ENCODE measurements at places on chromosomes 12 and 14. TPM values are rescaled to one million over a fixed set of nuclear protein-coding genes. Genes with fewer than 3 reads are reported as not detected.

ART4 gene
- total RNA-seq: not detected

MYO1H gene
- not detected for total RNA-seq

GPR65 gene
- total RNA-seq: not detected

CFAP54 gene
- total RNA-seq: 1.5 TPM

ABHD12B gene
- total RNA-seq: not detected

ADAM20 gene
- 1.8 TPM for total RNA-seq

SLC39A5 gene
- total RNA-seq: 0.35 TPM

TEP1 gene
- total RNA-seq: 27.5 TPM

IFNG gene
- not detected for total RNA-seq

RABGGTA gene
- total RNA-seq: 74.5 TPM
